Left ventricle myocardium inferior (tissue), 1 donor: ENCODE measurements at places on chromosomes 3 and 15.

- H3K36me3 ChIP-seq: no peaks in the 10 kb centered on the region
- no peaks in the 10 kb centered on the region for H3K27me3 ChIP-seq
- DNase-seq: no peak
- H3K4me1 ChIP-seq: no peaks in the 10 kb centered on the region
- H3K4me3 ChIP-seq: no peak overlapping the region
Measured at GRCh38 chr3:40128166-40128565, 181.3 kb upstream of the EIF1B start.

- peaks cover 5% of the 10 kb centered on the region for H3K4me1 ChIP-seq
- no peak overlapping the region for H3K4me3 ChIP-seq
- no peak for DNase-seq
- no peaks in the 10 kb centered on the region for H3K27me3 ChIP-seq
Measured at GRCh38 chr3:60809857-60810610, 441.2 kb downstream of the FHIT start.

DNA sequence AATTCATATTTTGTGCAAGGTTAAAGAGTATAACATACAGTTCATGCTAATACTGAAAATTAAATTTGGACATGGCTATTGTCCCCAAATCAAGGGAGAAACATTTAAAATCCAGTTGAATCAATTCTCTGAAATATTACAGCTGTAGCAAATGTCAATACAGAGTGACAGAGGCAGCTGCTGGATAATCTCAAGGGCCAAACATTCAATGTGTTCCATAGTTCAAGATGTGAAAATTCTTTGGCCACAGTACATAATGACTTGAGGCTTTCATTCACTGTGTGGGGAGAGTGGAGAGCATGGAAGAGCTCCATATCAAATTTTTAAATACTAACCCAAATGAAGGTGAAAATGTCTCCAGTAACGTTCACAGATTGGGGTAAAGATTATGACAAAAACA lies 1192.8 kb upstream of the CADM2 start:
- no peaks in the 10 kb centered on the region for H3K4me1 ChIP-seq
- H3K4me3 ChIP-seq: no peak overlapping the region
- H3K36me3 ChIP-seq: no peaks in the 10 kb centered on the region
- no peak overlapping the region for H3K27ac ChIP-seq
- no peaks in the 10 kb centered on the region for H3K27me3 ChIP-seq
- no peak for DNase-seq

- H3K27me3 ChIP-seq: no peaks in the 10 kb centered on the region
- no peaks in the 10 kb centered on the region for H3K4me1 ChIP-seq
- no peak overlapping the region for H3K4me3 ChIP-seq
- H3K36me3 ChIP-seq: no peaks in the 10 kb centered on the region
- no peak for DNase-seq
- H3K27ac ChIP-seq: no peak overlapping the region
Measured at GRCh38 chr3:171908731-171909130, 65.6 kb downstream of the TMEM212 start.

- DNase-seq: no peak
- no peak overlapping the region for H3K27ac ChIP-seq
- H3K4me3 ChIP-seq: no peak overlapping the region
- H3K4me1 ChIP-seq: no peaks in the 10 kb centered on the region
Measured at GRCh38 chr3:54065586-54065985, 56.8 kb upstream of the CACNA2D3 start.

DNA sequence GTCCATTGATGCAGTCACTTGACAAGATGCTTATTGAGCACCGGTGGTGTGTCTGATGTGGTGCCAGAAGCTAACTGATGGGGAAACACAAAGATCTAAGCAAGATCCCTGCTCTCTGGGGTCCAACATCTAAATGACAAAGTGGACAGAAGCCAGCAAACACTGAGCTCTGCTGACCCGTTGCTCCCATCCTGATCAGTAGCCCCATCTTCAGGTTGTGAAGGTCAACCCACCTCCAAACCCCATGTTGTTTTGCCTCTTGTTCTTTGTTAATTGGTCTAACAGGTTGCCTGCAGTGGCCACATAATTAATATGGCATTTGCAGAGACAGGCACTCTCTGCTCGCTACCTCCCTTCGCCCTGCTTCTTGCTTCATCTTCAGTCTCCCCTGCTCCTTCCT lies 21.5 kb upstream of the GLCE start:
- no peaks in the 10 kb centered on the region for H3K36me3 ChIP-seq
- H3K27me3 ChIP-seq: peaks cover 54% of the 10 kb centered on the region
- no peak overlapping the region for H3K4me3 ChIP-seq
- no peak for DNase-seq
- no peaks in the 10 kb centered on the region for H3K4me1 ChIP-seq

GRCh38 chr15:40731034-40731433 lies 24.0 kb downstream of the RMDN3 start:
- peak overlapping the region; percentile 42 for H3K27ac ChIP-seq
- H3K27me3 ChIP-seq: no peaks in the 10 kb centered on the region
- DNase-seq: no peak
- H3K36me3 ChIP-seq: peaks cover 40% of the 10 kb centered on the region

- H3K36me3 ChIP-seq: no peaks in the 10 kb centered on the region
- H3K4me1 ChIP-seq: peaks cover 14% of the 10 kb centered on the region
- no peak overlapping the region for H3K4me3 ChIP-seq
- H3K27ac ChIP-seq: no peak overlapping the region
- no peaks in the 10 kb centered on the region for H3K27me3 ChIP-seq
- DNase-seq: peak; percentile 12
Measured at GRCh38 chr3:126951561-126951960, 31.4 kb upstream of the PLXNA1 start.

DNA sequence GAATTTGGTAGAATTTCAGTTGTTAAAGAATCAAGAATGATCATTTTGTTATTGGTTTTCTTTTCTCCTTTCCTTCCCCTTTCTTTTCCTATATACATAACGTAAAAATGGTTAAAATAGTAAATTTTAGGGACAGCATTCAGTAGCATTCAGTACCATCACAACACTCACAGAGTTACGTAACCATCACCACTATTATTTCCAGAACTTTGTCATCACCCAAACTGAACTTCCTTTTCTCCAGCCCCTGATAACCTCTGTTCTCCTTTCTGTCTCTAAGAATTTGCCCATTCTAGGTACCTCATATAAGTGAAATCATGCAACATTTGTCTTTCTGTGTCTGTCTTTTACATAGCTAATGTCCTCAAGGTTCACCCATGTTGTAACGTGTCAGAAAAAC lies 165.3 kb downstream of the AKAP13 start:
- no peaks in the 10 kb centered on the region for H3K36me3 ChIP-seq
- peak overlapping the region; percentile 61 for H3K27ac ChIP-seq
- no peak overlapping the region for H3K4me3 ChIP-seq

- no peak for DNase-seq
- H3K27me3 ChIP-seq: peaks cover 40% of the 10 kb centered on the region
- H3K27ac ChIP-seq: peak overlapping the region; percentile 83
- H3K36me3 ChIP-seq: no peaks in the 10 kb centered on the region
- peaks cover 16% of the 10 kb centered on the region for H3K4me1 ChIP-seq
Measured at GRCh38 chr3:86988235-86988634, 2.7 kb downstream of the VGLL3 start.

DNA sequence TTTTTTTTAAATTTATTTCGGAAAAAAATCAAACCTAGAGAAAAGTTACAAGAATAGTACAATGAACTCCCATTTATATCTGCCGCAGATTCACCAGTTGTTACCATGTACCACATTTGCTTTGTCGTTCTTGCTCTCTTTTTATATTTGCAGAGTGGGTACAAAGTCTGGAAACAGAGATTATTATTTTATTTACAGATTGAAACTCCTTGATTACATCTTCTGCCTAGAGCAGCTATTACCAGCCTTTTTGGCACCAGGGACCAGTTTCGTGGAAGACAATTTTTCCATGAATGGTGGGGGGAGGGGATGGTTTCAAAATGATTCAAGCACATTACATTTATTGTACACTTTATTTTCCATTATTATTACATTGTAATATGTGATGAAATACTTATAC lies 8.3 kb downstream of the MEF2A start:
- H3K36me3 ChIP-seq: no peaks in the 10 kb centered on the region
- no peak for DNase-seq
- no peak overlapping the region for H3K4me3 ChIP-seq
- H3K27ac ChIP-seq: peak overlapping the region; percentile 12
- H3K4me1 ChIP-seq: peaks cover 99% of the 10 kb centered on the region

DNA sequence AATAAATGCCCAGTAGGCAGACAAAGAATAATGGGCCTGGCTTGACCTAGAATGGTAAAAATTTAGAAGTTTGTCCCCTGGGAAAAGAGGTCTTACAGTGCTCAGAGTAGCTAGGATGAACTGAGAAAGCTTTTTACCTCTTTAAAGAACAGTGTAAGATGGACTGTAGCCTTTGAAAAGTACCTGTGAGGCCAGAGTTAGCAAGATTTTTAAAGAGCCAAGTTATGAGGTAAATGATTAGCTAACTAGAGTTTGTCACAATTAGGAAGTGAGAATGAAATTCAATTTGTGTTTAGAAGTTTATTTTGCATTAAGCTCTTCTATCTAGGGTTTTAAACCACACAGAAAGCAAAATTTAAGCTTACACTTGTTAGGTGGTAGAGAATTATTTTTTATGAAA lies 480.9 kb downstream of the ZIC1 start:
- no peaks in the 10 kb centered on the region for H3K36me3 ChIP-seq
- no peaks in the 10 kb centered on the region for H3K27me3 ChIP-seq
- DNase-seq: no peak
- H3K4me3 ChIP-seq: no peak overlapping the region

DNA sequence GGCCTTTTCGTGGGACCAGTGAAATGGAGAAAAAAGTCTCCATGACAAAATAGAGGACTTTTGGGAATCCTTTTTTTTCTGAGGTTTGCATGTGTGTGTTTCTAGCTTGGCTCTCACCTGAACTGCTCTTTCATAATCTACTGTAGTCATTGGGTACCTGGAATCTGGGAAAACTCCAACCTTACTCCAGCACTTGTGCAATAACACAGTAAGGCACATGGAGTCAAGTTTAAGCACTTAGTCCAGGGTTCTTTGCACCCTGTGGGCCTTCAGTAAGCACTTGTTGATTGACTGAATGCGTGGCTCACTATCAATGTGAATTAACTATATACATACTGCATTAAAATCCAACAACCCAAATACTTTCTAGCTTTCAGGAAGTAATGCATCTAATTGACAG lies 299.5 kb downstream of the ZBTB20 start:
- H3K27me3 ChIP-seq: no peaks in the 10 kb centered on the region
- DNase-seq: no peak

DNA sequence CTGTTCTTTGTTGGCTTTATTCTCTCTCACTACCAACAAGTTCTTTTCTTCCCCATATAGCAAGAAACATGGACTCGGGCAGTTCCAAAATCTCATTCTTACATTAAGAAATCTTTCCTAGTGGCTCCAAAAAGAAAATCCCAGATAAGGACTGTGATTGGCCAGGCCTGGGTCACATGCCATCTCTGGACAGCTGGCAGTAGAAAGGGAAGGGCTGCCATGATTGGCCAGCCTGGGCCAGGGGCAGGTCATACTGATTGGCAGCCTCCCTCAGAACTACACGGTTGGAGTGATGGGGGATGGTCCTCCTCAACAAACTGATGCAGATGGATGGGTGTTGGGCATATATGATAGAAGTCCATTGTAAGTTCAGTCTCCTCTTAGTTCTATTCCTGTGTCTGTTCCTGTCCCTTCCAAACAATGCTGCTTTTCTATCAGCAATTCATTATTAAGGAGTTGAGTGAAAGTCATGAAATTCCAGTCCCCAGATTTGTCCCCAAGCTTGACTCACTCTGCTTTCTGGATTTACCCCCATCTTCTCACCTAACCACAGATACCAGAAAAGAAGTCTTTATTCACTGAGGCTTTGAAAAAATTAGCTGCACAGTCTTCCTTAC lies 175.5 kb downstream of the ATG7 start:
- no peak overlapping the region for H3K27ac ChIP-seq
- H3K4me3 ChIP-seq: no peak overlapping the region
- H3K27me3 ChIP-seq: no peaks in the 10 kb centered on the region
- no peak for DNase-seq
- H3K36me3 ChIP-seq: no peaks in the 10 kb centered on the region

GRCh38 chr3:43960448-43960840 lies 269.7 kb downstream of the ABHD5 start:
- H3K4me3 ChIP-seq: no peak overlapping the region
- no peak overlapping the region for H3K27ac ChIP-seq
- peaks cover 67% of the 10 kb centered on the region for H3K27me3 ChIP-seq
- H3K4me1 ChIP-seq: no peaks in the 10 kb centered on the region

GRCh38 chr15:38427380-38427779 lies 26.5 kb upstream of the FAM98B start:
- H3K27ac ChIP-seq: no peak overlapping the region
- no peak for DNase-seq
- H3K36me3 ChIP-seq: no peaks in the 10 kb centered on the region
- no peak overlapping the region for H3K4me3 ChIP-seq
- no peaks in the 10 kb centered on the region for H3K4me1 ChIP-seq
- peaks cover 11% of the 10 kb centered on the region for H3K27me3 ChIP-seq

- no peak overlapping the region for H3K4me3 ChIP-seq
- no peaks in the 10 kb centered on the region for H3K27me3 ChIP-seq
- peaks cover 3% of the 10 kb centered on the region for H3K36me3 ChIP-seq
- no peak for DNase-seq
- H3K4me1 ChIP-seq: no peaks in the 10 kb centered on the region
Measured at GRCh38 chr3:112233083-112233482, 60.9 kb downstream of the SLC9C1 start.

GRCh38 chr3:43366885-43367284 lies 80.5 kb downstream of the SNRK start:
- H3K27me3 ChIP-seq: no peaks in the 10 kb centered on the region
- peak overlapping the region; percentile 73 for H3K27ac ChIP-seq
- no peaks in the 10 kb centered on the region for H3K36me3 ChIP-seq
- no peak overlapping the region for H3K4me3 ChIP-seq
- DNase-seq: no peak

GRCh38 chr3:170033489-170033888 lies 4.3 kb upstream of the GPR160 start:
- H3K27ac ChIP-seq: no peak overlapping the region
- no peaks in the 10 kb centered on the region for H3K36me3 ChIP-seq
- peaks cover 13% of the 10 kb centered on the region for H3K4me1 ChIP-seq
- peaks cover 52% of the 10 kb centered on the region for H3K27me3 ChIP-seq

- H3K36me3 ChIP-seq: no peaks in the 10 kb centered on the region
- H3K27ac ChIP-seq: no peak overlapping the region
- no peak overlapping the region for H3K4me3 ChIP-seq
- H3K4me1 ChIP-seq: peaks cover 18% of the 10 kb centered on the region
- H3K27me3 ChIP-seq: no peaks in the 10 kb centered on the region
Measured at GRCh38 chr3:8608791-8609467, 35.7 kb downstream of the SSUH2 start.

GRCh38 chr3:38636881-38637280 lies 12.6 kb downstream of the SCN5A start:
- peaks cover 8% of the 10 kb centered on the region for H3K27me3 ChIP-seq
- no peak overlapping the region for H3K4me3 ChIP-seq
- H3K36me3 ChIP-seq: peaks cover 11% of the 10 kb centered on the region
- peaks cover 100% of the 10 kb centered on the region for H3K4me1 ChIP-seq

DNA sequence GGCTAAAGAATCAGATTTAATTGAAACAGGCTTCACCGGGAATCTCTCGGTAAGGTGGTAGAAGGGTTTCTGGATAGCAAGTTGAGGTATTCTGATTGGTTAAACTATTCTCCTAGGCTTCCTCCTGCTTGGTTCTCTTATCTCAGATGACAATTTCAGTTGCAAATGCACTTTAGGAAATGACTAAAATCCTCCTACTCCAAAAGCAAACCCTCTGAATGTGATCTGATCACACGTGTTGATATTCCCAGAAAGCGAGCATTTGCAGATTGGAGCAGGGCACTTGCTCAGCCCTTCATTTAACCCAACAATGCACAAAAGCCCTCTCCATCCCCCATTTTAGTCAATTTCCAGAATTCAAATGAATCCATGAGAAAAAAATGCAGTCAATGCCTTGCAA lies 55.6 kb upstream of the ICE2 start:
- peaks cover 23% of the 10 kb centered on the region for H3K4me1 ChIP-seq
- no peak overlapping the region for H3K27ac ChIP-seq
- H3K4me3 ChIP-seq: no peak overlapping the region
- H3K36me3 ChIP-seq: peaks cover 3% of the 10 kb centered on the region
- H3K27me3 ChIP-seq: no peaks in the 10 kb centered on the region
